MCF 10A (cell line): ENCODE measurements at places on chromosomes 4 and X. TPM values are rescaled to one million over a fixed set of nuclear protein-coding genes. Genes with fewer than 3 reads are reported as not detected.

DNA sequence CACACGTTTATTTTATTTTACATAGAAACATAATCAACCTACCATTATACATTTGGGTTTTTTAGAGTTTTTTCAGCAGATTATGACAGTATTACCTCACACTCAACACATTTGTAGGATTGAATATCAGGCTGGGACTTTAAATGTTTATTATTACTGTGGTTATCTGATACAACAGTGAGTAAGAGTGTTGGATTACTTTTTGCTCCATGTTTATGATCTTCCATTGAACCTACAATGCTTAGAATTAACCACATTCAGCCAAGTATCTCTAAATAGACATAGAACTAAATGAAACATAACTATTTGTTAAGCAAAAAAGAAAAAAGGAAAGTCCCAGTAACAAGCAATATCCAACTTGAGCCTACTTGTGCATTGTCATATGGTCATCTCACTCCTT lies 607.4 kb upstream of the PITX2 start:
- DNase-seq = no peak

CCNG2 gene
- total RNA-seq = 23.5 and 28.5 TPM in 2 replicates

GRCh38 chr4:130563185-130563888 lies 1467.4 kb downstream of the C4orf33 start:
- peak; percentile 91 for DNase-seq

PARM1 gene
- total RNA-seq = 0.58 and 1.4 TPM in 2 replicates

GRCh38 chrX:47628982-47629381 lies 748 bp downstream of the CFP start:
- DNase-seq = peak; percentile 35

STK32B gene
- not detected in 2 replicates for total RNA-seq

DNA sequence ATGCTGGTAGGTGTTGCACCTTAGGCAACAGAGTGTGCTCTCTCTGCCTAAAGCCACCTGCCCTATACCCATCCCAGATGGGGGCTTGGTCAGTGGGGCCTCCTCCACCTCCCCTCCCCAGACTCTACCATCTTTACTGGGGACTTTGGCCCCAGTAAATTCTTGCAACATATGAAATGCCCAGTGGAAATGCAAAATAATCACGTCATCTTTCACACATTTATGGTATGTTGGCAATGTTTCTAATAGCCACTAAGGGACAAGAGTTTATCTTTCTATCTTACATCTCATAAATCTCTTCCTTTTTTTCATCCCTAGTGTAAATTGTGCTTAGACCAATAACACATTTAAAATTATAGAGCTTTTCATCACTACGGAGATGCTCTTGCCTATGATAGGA lies 103.0 kb upstream of the MAML3 start:
- DNase-seq = no peak

CT45A3 gene
- total RNA-seq = not detected in 2 replicates

DNA sequence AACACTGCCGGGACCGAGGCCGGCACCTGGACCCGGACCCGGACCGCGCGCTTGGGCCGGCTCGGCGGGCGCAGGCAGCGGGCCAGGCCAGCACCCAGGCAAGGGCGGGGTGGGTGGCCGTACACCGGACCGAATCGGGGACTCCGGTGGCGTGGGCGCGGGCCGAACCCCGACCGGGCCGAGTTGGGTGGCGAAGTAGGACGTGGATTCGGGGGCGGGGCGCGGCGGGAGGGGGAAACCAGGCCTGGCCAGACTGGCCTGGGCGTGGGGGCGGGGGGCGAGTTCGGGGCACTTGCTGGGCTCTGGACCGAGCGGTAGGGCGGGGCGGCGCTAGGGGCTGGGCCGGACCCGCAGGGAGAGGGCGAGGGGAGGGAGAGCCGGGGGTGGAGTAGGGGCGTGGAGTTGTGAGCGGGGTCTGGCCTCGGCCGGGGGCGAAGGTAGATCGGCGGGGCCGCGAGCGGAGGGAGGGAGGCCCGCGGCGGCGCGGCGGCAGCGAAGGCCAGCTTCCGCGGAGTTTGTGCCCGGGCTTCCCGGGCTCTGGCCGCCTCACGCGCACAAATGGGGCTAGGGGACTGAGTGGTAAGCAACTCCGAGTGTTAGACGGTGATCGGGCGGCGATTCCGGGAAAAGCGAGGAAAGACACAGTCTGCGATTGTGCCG lies 1.8 kb upstream of the BCORL1 start:
- no peak for DNase-seq

PHOX2B gene
- total RNA-seq = not detected in 2 replicates

DNA sequence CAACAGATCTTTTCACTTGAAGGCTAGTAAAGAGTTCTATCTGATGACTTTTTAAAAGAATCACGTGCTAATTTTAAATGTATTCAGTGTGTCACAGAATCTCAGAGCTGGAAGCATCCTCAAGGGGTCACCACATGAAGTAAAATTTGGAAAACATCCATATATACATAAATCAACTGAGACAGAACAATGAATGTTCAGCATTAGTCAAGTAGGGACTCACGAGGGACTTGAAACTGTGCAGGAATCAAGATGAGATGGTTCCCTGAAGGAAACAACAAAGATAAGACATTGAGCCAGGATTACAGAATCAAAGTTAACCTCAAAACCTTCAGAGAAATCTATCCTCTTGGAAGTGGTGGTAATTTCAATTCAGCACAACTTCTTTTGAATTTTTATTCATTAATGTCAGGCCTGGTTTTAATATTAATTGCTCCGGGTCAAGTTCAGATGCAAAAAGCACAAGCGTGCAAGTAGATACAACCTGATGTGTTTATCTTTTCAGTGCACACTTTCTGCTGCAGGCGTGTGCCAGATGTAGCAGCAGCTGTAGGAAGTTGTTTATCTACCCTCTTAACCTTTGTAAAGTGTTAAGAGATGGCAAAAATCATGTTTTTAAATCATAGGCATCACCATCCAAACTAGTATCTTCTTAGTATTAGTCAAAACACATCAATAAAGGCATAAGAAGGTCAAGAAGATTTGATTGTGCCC lies 87.7 kb upstream of the SRD5A3 start:
- DNase-seq = no peak

- no peak for DNase-seq
Measured at GRCh38 chr4:13386405-13387107, 97.6 kb downstream of the RAB28 start.

IRAK1 gene
- 201 and 237 TPM in 2 replicates for total RNA-seq

- no peak for DNase-seq
Measured at GRCh38 chrX:152842772-152843338, 12.0 kb downstream of the NSDHL start.

DBET gene
- not detected in 2 replicates for total RNA-seq

TBC1D9 gene
- total RNA-seq = 17.4 and 23.2 TPM in 2 replicates

DNA sequence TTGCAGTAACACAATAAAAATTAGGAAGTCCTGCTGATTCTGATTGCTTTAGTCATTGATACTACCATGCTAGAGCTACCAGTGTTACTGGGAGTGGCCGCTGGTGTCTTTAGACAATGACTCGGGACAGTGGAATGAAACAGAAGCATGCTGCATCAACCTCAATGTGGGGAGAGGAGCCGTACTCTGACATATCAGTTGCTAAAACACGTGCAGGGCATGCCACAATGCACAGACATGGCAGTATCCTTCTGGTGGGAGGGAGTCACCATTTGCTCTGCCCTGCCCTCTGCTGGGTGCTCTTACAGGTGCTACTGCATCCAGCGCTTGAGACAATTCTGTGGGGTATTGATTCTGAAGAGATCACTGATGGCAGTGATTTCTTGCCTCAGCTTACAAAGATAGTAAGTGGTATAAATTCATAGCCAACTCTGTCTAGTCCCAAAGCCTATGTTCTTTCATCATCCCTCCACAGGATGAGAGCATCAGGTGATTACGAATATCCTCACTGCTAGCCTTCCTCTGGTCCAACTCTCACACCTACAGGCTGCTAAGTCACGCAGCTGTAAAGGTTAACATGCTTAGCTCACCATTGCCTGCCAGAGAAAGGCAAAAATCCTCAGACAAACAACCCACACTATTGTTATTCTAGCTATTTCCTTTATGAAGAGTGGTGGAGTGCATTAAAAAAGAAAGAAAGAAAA lies 43.7 kb downstream of the NSG1 start:
- peak; percentile 73 for DNase-seq

DNA sequence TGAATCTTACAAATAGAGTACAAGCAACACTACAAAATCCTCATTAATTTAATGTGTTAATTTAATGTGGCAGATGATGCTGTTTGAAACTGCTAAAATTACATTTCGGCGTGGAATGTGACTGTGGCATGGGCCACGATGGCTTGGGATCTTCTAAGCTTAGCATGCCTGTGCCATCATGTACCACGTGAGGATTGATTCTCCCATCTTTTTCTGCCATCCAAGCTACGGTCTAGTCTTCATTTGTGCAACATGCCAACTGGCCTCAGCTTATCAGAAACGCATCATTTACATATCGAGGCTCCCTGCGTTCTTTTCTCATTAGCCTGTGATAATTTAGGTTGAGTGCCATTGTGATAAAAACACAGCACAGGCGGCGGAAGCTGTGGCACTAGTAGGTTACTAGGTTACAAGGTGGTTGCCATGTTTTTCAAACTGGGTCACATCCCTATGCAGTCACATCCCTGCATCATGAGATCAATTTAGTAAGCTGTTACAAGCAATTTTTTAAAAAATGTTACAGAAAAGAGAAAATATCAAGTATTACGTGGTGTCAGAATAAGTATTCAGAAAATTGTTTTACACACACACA lies 189.9 kb upstream of the RBPJ start:
- DNase-seq = no peak

DNA sequence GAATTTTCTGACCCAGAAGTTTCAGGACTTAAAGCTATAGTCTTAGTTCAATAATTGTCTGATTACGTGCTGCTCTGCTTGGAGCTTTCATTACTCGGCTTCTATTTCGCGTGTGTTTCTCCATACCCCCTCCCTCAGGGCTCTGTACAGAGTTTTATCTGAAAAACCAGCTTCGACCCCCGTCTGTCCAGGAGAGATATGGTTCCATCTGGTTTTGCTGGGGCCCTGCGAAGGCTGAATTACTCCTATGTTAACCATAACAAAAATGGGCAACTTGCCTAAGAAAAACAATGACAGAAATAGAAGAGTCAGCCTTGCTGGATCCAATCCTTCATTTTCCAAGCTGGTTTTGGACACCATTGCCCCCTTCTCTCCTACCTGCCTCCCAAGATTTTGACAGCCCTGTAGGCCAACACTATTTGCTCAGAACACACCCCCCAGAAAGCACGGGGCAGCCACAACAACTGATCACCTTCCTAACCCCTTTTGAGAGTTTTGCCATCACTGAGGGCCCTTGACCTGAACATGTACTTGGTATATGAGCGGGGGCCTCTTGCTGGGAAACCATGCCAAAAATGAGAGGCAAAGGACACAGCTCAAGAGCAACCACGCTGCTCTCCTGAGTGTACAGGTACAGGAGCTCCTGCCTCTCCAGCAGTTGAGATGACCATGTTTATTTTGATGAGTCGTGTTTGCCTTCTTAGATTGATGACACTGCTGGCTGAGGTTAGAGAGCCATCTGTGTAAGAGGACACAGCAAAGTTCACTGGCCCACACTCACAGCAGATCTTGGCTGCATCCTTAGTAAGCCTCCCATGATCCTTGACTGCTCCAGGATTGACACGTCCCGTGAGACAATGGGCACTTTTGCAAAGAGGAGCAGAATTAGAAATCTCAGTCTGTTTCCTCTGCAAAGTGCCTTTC lies 36.2 kb upstream of the ATP6AP2 start:
- no peak for DNase-seq

- peak; percentile 90 for DNase-seq
Measured at GRCh38 chr4:105765690-105766407, 57.3 kb downstream of the GSTCD start.

GRCh38 chr4:51843309-51844152 lies 578 bp downstream of the DCUN1D4 start:
- DNase-seq = peak; percentile 59

ADAM29 gene
- total RNA-seq = not detected in 2 replicates

- DNase-seq = no peak
Measured at GRCh38 chr4:156419080-156419685, 465.5 kb upstream of the CTSO start.

ADGRG4 gene
- not detected in 2 replicates for total RNA-seq

GRCh38 chrX:2523911-2524310 lies 23.1 kb upstream of the DHRSX start:
- DNase-seq = no peak

SPANXN3 gene
- total RNA-seq = not detected in 2 replicates

UGT2B17 gene
- not detected in 2 replicates for total RNA-seq

- peak; percentile 4 for DNase-seq
Measured at GRCh38 chrX:123878252-123878721, 18.4 kb downstream of the XIAP start.

DNA sequence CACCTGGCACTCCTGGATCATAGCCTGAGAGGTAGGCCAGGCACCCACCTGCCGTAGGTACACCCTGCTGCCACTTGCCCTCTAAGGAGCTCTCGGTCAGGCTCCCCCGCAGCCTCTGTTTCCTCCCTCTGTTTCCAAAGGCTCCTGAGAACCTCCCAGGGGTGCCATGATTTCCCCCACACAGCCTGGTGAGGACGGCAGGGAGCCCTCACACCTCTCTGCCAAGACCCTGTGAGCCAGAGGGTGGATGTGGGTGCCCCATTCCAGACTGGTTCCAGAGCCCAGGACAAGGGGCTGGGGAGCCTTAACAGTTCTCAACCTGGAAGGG lies 1.6 kb upstream of the ABLIM2 start:
- no peak for DNase-seq

DNA sequence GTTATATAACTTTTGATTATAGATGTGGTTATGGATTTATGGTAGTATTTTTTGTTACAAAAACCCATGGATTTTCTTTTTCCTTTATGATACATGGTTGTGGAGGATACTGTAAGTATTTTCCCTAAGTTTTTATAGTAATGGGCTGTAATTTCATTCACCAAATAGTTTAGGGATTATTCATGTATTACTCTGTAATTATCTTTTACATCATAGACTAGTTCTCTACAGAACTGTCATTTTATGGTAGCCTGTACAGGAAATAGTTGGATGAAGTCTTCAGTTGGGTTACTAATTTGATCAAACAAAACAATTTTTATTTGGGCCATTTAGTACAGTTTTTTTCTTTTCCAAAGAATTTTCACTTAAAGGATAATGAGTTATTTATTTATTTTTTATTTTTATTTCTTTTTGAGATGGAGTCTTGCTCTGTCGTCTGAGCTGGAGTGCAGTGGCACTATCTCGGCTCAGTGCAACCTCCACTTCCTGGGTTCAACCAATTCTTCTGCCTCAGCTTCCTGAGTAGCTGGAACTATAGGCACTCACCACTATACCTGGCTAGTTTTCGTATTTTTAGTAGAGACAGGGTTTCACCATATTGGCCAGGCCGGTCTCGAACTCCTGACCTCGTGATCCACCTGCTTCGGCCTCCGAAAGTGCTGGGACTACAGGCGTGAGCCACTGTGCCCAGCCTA lies 42.1 kb downstream of the RBPJ start:
- DNase-seq = no peak
